Glomerular endothelial cell (primary cell): ENCODE measurements at places on chromosomes 6 and 20. TPM values are rescaled to one million over a fixed set of nuclear protein-coding genes. Genes with fewer than 3 reads are reported as not detected.

DNA sequence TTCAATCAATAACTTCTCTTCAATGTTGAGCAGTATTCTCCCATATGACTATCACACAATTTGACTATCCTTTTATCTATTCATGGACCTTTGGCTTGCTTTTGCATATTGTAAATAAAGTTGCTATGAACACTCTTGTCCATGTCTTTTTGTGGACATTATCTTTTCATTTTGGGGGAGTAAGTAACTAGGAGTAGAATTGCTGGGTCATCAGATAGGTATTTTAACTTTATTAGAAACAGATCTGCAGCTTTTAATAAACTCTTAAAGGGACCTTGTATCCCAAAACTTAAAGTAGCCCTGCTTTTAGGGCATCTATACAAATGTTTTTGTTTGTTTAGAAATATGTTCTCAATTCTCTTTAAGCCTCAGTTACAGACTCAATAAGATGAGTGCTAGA is 614.2 kb upstream of the CITED2 start:
- DNase-seq = no peak

The PLCB4 gene
- total RNA-seq = 4.3 and 5.9 TPM in 2 replicates

The XKR7 gene
- 0.05 TPM in 1 of 2 replicates, not detected in the other for total RNA-seq

DNA sequence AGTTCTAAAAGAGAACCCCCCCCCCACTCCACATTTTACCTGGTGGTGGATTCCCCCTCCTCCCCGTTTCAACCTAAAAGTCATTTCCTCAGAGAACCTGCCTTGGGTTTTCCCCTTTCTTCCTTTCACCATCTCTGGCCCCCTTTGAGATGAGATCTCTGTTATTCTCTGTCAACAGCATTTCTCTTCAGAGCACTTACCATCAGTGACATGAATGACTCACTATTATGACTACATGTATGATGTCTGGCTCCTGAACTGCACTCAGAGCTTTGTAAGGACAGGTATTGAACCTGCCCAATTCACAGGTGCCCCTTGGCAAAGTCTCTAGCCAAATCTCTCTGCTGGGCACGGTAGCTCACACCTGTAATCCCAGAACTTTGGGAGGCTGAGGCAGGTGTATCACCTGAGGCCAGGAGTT is 61.4 kb upstream of the JARID2 start:
- DNase-seq = no peak

GRCh38 chr6:101281266-101281665 is 112.2 kb upstream of the GRIK2 start:
- no peak for DNase-seq

GRCh38 chr6:137722749-137723272 is 144.2 kb upstream of the TNFAIP3 start:
- DNase-seq = no peak

The HLA-DPA1 gene
- 7.3 and 12.8 TPM in 2 replicates for total RNA-seq

- no peak for DNase-seq
Measured at GRCh38 chr20:18154342-18154741, 16.7 kb downstream of the KAT14 start.

DNA sequence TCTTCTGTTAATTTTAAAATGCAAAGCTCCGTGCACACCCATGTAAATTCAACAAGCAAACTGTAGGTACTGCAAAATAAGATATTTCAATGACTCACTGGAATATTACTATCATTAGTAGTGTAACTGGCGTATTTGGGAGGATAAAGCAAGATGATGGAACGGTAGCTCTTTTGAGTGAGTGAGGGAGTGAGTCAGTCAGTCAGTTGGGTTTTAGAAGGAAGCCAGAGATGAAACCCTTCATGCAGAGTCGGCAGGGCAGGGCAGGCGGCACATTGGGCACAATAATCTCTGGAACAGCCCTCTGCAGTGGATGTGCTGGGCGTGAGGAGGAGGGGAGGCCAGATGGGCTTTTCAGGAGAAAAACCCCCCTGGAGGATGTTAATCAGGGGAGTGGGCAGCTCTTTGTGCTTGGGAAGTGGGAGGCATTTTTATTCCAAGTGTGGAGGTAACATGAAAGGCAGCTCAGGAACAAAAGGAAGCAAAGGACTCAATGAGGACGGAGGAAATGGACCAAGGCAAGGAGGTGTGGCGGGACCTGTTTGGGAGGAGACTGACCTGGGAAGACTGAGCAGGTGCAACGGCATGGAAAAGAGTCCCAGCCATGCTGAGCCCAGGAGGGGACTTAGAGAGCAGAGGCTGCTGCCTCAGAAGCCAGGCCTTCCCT is 171.2 kb downstream of the ZDHHC14 start:
- DNase-seq = no peak
